Stimulated activated CD4-positive, alpha-beta T cell treated with anti-CD3 and anti-CD28 coated beads, Interleukin-4, amount 100 ng/mL, for 1 hour (primary cell): ENCODE measurements at places on chromosomes 1 and 21.

GRCh38 chr1:27489501-27489972 lies 430 bp downstream of the WASF2 start:
- no peak for DNase-seq

DNA sequence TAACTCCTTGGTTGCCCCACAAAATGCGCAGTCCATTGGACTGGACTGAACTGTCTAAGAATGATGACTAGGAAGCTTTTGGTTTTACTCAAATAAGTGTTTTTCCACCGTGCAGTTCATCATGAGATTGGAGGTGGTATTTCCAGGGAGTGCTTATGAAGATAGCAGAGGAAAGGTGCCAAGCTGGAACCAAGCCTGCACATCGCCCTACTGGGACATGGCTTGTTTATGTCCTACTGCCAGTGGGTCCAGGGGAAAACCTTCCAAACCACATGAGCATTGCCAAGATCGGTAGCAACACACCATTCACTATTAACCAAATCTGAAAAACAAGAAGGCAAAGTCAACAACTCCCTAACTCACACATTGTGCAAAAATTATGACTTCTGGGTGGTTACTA lies 54.7 kb upstream of the DSCAM start:
- DNase-seq = no peak

DNA sequence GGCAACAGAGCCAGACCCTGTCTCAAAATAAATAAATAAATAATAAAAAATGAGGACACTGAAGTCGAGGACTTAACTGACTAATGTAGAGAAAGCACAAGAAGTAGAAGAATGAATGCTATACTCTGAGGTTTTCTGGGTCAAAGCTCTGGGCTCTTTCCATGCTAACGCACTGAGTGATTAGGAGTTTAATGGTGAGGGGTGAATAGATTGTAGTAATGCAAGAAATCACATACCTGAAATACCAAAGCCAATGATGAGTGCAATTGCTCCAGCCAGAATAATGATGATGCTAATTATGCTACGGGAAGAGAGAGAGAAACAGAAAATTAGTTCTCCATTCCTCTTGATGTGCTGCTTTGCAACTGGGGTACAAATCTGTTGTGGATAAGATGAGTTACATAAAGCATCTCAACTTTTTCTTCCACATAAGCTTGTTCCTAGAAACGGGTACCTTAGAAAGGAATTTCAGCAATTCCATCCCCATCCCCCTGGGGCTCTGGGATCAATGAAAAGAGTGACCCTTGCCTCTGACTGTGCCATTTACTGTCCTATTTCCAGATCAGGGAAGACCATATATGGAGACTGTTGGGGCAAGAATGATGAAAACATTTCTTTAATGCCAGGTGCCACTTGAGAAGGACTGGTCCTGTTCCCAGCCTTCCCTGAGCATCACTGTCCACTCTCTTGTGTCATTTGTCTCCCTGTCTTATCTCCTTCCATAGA lies 40.7 kb downstream of the VTCN1 start:
- DNase-seq = no peak

DNA sequence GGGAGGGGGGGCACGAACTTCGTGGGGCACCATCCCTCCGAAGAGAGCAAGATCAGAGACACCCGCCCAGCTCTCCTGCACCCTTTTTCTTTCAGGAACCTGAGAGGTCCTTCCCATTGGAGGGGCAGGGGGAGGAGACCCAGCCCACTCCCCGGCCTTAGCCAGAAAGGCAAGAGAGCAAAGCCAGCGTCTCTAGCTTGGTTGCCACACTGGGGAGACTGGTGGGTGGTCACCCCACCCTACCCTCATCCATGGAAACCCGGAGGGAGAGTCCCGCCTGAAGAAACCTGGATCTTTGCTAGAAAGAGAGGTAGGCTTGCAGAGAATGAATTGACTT lies 246 bp downstream of the ATP2B4 start:
- DNase-seq = no peak

- DNase-seq = no peak
These were observed 103.7 kb downstream of the PRDM16 start for GRCh38 chr1:3172431-3173380.

DNA sequence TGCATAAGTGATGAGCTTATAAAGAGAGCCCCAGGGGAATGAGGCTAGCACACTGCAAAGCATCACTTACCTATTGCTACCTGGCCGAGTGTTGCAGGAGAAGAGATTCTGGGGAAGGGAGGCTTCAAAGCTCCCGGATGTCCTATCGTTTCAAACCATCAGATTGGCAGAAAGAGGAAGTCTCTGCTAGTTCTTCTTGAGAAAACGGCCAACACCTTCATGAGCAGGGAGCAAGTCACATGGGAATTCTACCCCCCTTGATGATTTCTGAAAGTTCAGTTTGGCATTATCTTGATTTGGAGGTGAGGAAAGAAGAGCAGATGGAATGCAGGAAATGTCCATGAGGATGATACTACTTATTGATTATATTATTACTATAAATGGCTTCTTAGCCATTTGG lies 16.2 kb downstream of the SYF2 start:
- no peak for DNase-seq

DNA sequence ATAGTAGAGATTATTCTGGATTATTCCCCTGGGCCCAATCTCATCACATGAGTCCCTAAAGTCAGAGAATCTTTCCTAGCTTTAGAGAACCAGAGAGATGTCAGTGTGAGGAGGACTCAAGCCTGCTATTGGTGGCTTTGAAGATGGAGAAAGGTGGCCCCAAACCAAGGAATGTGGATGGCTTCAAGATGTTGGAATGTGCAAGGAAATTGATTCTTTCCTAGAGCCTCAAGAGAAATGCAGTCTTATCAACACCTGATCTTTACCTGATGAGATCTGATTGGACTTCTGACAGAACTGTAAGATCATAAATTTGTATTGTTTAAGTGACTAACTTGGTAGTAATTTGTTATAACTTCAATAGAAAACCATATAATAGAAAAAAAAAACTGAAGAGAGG lies 51.0 kb downstream of the NME7 start:
- DNase-seq = no peak

DNA sequence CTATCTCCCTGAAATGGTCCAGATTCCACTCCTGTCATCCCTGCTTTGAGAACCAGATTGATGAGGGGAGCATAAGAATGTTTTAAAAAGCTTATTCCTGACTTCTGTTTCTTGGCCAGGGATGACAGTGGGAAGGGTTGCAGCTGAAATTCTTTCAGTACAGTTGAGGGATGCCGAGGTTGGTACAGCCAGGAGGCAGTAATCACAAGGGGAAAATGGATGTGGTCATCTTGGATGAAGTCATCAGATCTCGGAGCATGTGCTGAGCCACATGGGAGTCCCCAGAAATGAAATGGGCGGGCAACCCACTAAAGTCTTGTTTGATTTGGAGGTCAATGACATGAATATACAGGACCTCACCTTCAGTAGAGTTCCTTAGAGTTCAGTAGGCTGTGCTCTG lies 18.7 kb upstream of the PLA2G2E start:
- no peak for DNase-seq
